Fibroblast of lung (primary cell): ENCODE measurements at places on chromosomes 6 and 20. TPM values are rescaled to one million over a fixed set of nuclear protein-coding genes. Genes with fewer than 3 reads are reported as not detected.

WDR27 gene
- total RNA-seq = 13.1 and 23.3 TPM in 2 replicates

EMILIN3 gene
- total RNA-seq = 0.17 TPM in 1 of 2 replicates, not detected in the other

SLC35B2 gene
- 57.0 and 88.4 TPM in 2 replicates for total RNA-seq

HAO1 gene
- total RNA-seq = not detected in 2 replicates

- DNase-seq = peak; percentile 64
- H3K4me1 ChIP-seq = no peaks in the 10 kb centered on the region
- no peak overlapping the region for H3K27ac ChIP-seq
- peaks cover 4% of the 10 kb centered on the region for H3K27me3 ChIP-seq
These were observed 113.9 kb downstream of the NFATC2 start for GRCh38 chr20:51428401-51429143.

- H3K4me1 ChIP-seq = peaks cover 29% of the 10 kb centered on the region
- no peaks in the 10 kb centered on the region for H3K27me3 ChIP-seq
- H3K36me3 ChIP-seq = peaks cover 3% of the 10 kb centered on the region
These were observed 60.9 kb downstream of the RPRD1B start for GRCh38 chr20:38094373-38094891.

DNA sequence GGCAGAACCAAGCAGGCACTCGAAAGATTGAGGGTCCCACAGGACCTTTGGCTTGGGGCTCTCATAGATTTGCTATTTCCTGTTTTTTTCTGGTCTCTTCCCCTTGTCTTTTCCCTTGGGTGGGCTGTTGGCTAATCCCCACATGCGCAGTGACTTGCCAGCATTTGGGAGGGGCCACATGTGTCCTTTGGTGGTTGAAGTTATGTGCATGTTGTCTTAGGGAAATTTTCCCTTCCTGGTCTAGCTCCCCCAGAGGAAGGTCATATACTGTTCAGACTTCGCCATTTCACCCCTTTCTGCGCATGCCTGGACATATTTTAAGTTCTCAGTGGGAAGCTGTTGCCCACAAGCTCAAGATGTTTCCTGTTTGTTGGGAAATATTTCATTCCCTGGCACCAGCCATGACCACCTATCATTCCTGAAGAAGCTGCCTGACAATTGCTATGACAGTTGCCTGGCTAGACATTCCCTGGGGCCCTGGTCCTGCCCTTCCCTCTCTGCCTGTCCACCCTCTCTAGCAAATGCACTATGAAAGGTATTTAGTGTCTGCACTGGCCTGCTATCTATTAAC lies 156.2 kb upstream of the THBS2 start:
- H3K27ac ChIP-seq = no peak overlapping the region
- H3K4me1 ChIP-seq = no peaks in the 10 kb centered on the region
- H3K27me3 ChIP-seq = no peaks in the 10 kb centered on the region
- no peaks in the 10 kb centered on the region for H3K36me3 ChIP-seq
- DNase-seq = no peak
- no peak overlapping the region for H3K4me3 ChIP-seq

DNA sequence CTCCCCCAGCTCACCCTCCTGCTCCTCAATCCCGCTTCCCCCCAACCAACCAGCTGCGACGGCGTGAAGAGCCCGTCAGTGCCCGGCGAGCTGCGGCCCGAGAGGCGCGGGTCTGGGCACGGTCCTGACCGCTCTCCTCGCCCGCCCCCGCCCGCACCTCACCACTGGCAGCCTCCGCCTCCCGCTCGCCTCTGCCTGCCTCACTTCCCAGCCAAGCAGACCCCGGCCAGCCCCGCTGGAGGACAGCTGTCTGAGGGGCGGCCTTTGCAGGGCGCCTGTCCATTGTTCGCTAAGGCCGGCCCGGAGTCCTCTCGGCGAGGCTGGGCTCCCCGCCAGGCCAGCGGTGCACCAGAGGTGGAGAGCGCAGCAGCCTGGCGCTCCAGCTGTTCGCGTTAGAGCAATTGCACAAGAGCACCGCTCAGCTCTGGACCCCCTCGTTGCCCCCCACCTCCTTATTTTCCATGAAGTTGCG lies 1.3 kb downstream of the SOBP start:
- DNase-seq = no peak
- peak overlapping the region; percentile 84 for H3K4me3 ChIP-seq
- peak overlapping the region; percentile 84 for H3K27ac ChIP-seq
- H3K36me3 ChIP-seq = no peaks in the 10 kb centered on the region
- H3K27me3 ChIP-seq = no peaks in the 10 kb centered on the region

DNA sequence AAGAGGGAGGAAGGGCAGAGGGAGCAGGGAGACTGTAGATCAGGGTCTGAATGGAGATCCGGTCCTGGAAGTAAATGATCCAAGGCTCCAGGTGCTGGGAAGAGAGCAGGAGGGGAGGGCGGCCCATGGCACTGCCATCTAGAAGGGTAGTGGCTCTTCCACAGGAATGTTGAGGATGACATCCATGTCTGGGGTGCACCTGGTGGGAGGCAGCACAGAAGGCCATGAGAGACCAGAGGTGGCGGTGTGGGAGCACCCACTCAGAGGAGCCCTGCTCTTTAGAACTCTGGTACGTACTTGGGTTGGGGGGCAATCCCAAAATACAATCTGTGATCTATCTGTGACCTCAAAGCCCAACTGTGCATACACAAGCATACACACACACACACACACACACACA lies 13.5 kb downstream of the DEFB132 start:
- H3K27ac ChIP-seq = no peak overlapping the region
- H3K4me3 ChIP-seq = no peak overlapping the region
- no peaks in the 10 kb centered on the region for H3K4me1 ChIP-seq
- no peak for DNase-seq
- H3K27me3 ChIP-seq = peaks cover 3% of the 10 kb centered on the region

DNA sequence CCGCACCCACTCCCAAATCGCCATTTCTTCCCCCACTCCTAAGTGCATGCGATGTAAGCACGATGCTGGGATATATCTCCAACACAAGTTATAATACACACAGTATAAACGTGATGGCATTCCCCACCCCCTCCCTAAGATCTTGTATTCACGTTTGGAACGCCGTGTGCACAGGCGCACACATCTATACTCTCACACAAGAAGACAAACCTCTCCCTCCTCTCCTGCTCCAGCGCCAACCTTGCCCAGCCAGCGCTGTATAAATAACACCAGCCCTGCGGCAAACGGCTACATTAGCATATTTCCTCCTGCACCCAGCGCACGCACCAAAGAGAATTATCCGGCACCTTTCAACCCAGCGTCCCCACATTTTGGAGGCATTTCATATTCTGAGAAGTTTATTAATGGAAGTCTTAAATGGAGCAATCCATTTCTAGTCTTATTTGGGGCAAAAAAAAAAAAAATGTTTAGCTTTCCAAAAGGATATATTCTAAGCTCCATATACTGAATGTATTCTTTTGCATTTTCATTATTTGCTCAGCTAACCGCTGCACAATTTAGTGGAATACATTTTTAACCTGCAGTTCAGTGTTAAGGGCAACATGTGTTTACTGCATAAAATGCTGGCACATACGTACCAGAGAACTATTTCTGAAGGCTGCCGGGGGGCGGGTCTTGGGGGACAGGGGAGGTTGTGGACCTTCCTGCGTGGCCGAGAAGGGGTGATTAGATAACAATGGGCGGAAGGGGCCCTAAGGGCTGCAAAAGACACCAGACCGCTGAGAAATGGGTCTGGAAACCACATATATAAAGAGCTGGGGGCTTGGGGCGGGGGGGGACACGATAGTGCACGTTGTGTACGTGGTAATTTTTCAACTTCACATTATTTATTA lies 1.1 kb upstream of the SLC22A23 start:
- peak; percentile 41 for DNase-seq
- H3K27ac ChIP-seq = no peak overlapping the region
- H3K4me1 ChIP-seq = peaks cover 3% of the 10 kb centered on the region
- H3K36me3 ChIP-seq = no peaks in the 10 kb centered on the region

- H3K36me3 ChIP-seq = no peaks in the 10 kb centered on the region
- H3K27ac ChIP-seq = no peak overlapping the region
- H3K4me1 ChIP-seq = no peaks in the 10 kb centered on the region
- no peak overlapping the region for H3K4me3 ChIP-seq
- no peaks in the 10 kb centered on the region for H3K27me3 ChIP-seq
- no peak for DNase-seq
These were observed 102.6 kb downstream of the MANEA start for GRCh38 chr6:95679981-95680380.

GRCh38 chr6:28675600-28675999 lies 149.9 kb downstream of the GPX5 start:
- no peaks in the 10 kb centered on the region for H3K4me1 ChIP-seq
- DNase-seq = no peak
- no peaks in the 10 kb centered on the region for H3K36me3 ChIP-seq
- no peak overlapping the region for H3K27ac ChIP-seq
- no peaks in the 10 kb centered on the region for H3K27me3 ChIP-seq

- H3K4me3 ChIP-seq = no peak overlapping the region
- H3K36me3 ChIP-seq = no peaks in the 10 kb centered on the region
These were observed 79.3 kb upstream of the TOP1 start for GRCh38 chr20:40949346-40949745.

DNA sequence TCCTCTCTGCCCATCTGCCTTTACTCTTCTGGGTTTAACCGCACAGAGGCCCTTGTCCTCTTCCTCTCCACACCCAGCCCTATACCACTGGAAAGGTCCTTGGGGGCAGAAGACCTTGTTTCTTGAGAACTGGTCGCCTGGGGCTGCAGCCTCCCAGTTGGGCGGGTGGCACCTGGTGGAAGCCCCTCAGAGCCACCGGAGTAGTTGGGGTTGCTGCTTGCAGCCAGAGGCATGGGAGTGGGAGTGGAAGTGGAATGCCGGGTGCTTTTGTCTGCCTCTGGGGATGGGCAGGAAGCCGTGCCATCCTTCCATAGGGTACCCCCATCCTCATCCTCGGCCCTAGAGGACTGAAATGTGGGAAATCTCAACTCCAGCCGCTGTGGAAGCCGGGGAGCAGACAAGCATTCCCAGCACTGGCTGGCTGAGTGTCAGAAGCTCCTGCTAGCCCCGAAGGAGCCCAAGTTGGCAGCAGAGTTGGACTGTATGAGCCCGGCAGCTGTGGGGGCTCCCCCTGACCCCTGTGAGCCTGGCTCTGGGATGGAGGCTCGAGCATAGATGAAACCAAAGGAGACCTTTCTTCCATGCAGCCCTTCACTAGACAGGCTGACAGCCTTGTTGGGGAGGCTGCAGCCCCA lies 1.2 kb downstream of the VSTM2L start:
- H3K36me3 ChIP-seq = no peaks in the 10 kb centered on the region
- H3K27ac ChIP-seq = no peak overlapping the region
- DNase-seq = no peak
- peak overlapping the region; percentile 4 for H3K4me3 ChIP-seq
- H3K27me3 ChIP-seq = peaks cover 57% of the 10 kb centered on the region

DNA sequence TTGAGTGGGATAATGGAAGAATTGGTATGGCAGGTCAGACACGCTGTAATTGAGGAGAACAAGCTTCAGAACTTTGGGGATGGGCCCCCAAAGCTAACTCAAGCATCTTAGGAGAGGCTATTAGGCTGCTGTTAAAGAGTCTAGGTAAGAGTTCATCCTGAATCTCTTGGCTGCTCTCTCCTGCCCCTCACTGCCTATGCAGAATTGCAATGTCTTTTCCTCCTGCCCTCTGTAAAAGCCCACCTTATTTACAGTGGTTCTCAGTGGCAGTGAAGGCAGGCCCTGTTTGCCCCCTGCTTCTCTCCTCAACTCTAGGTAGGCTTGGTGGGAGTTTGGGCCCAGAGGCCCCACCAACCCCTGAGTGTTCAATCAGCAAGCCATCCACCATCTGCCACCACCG lies 55.0 kb downstream of the LYRM2 start:
- H3K27ac ChIP-seq = no peak overlapping the region
- no peaks in the 10 kb centered on the region for H3K36me3 ChIP-seq
- no peaks in the 10 kb centered on the region for H3K4me1 ChIP-seq
- no peak overlapping the region for H3K4me3 ChIP-seq

- H3K36me3 ChIP-seq = no peaks in the 10 kb centered on the region
- peak overlapping the region; percentile 62 for H3K27ac ChIP-seq
- no peaks in the 10 kb centered on the region for H3K4me1 ChIP-seq
- H3K27me3 ChIP-seq = no peaks in the 10 kb centered on the region
- no peak for DNase-seq
These were observed 17.8 kb upstream of the HMGN4 start for GRCh38 chr6:26520237-26520849.

- H3K4me1 ChIP-seq = peaks cover 18% of the 10 kb centered on the region
- no peaks in the 10 kb centered on the region for H3K27me3 ChIP-seq
- no peak for DNase-seq
- H3K36me3 ChIP-seq = no peaks in the 10 kb centered on the region
- H3K27ac ChIP-seq = no peak overlapping the region
These were observed 16.0 kb downstream of the FOXO3 start for GRCh38 chr6:108576709-108577108.

- no peak overlapping the region for H3K27ac ChIP-seq
- no peaks in the 10 kb centered on the region for H3K27me3 ChIP-seq
- H3K4me1 ChIP-seq = no peaks in the 10 kb centered on the region
- H3K36me3 ChIP-seq = no peaks in the 10 kb centered on the region
These were observed 405 bp downstream of the RALGAPA2 start for GRCh38 chr20:20712004-20712473.

- H3K36me3 ChIP-seq = no peaks in the 10 kb centered on the region
- H3K4me3 ChIP-seq = no peak overlapping the region
- H3K4me1 ChIP-seq = peaks cover 5% of the 10 kb centered on the region
- H3K27ac ChIP-seq = no peak overlapping the region
These were observed 85.1 kb downstream of the GJA1 start for GRCh38 chr6:121520337-121521163.

DNA sequence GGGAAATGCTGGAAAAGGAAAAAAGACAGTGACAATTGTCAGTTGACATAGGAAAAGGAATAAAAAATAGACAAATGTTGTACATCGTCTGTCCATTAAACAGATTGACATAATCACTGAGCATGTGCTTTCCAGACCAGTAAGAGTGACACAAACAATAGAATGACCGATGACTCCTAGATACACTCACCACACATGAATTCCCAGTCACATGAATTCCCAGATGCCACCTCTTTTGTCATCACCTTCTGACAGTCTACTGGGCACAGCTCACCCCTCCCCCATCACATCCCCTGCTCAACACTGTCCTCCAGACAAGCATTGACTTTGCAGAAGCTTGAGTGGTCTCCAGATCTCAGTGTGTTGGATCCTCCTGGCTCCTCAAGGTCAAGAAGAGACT lies 25.9 kb downstream of the POM121L2 start:
- no peak overlapping the region for H3K27ac ChIP-seq
- DNase-seq = no peak
- no peaks in the 10 kb centered on the region for H3K36me3 ChIP-seq
- H3K4me1 ChIP-seq = no peaks in the 10 kb centered on the region
- H3K4me3 ChIP-seq = no peak overlapping the region
- H3K27me3 ChIP-seq = peaks cover 23% of the 10 kb centered on the region

- H3K27ac ChIP-seq = no peak overlapping the region
- peaks cover 6% of the 10 kb centered on the region for H3K4me1 ChIP-seq
- no peak overlapping the region for H3K4me3 ChIP-seq
- H3K36me3 ChIP-seq = no peaks in the 10 kb centered on the region
- peak; percentile 35 for DNase-seq
These were observed 118.6 kb upstream of the CCDC28A start for GRCh38 chr6:138654715-138655634.

GRCh38 chr20:35180266-35180665 lies 8.4 kb downstream of the PROCR start:
- H3K4me3 ChIP-seq = no peak overlapping the region
- H3K27ac ChIP-seq = no peak overlapping the region
- H3K27me3 ChIP-seq = no peaks in the 10 kb centered on the region
- DNase-seq = no peak
- no peaks in the 10 kb centered on the region for H3K4me1 ChIP-seq
- H3K36me3 ChIP-seq = no peaks in the 10 kb centered on the region
